NCI-H2081 (cell line): ENCODE measurements at places on chromosomes 5 and 9.

- no peak for DNase-seq
Measured at GRCh38 chr9:86410281-86410680, 56.1 kb upstream of the TUT7 start.

DNA sequence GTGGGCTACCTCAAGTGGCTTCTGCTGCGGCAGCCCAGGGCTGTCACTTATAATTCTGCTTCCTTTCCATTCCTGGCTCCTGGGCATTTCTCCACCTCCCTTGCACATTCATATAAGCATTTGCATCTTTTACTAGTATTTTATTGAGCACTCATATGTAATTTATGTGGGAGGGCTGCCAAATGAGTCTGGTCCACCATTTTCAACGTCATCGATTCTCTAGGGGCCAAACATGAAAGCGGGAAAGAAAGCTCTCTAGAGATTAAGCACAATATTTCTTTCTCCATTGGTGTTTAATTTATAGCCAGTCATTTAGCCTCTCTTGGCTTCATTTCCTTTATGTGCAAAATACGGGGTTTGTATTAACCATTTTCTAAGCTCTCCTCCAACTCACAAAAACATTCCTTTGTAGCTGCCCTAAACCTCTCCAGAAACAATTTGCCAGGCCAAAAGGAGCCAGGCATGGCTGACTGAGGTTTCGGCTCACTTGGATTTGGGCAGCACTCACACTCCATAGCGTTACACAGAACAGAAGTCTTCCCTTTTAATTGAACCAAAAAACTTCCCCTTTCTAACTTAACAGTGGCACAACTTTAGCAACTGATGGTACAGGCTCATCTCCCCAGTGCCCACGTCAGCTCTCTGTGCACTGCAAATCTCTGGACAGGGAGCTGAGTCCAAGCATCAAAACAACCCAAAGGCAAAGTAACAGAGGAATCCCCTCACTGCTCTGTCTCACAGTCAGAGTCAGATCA is 183.5 kb downstream of the ROR2 start:
- DNase-seq = no peak

- no peak for DNase-seq
Measured at GRCh38 chr9:76618762-76619161, 145.5 kb upstream of the PCA3 start.

GRCh38 chr5:150183436-150183835 is 6.4 kb upstream of the SLC6A7 start:
- DNase-seq = no peak

GRCh38 chr9:110886832-110887231 is 151.4 kb downstream of the LPAR1 start:
- no peak for DNase-seq
